CD4-positive, alpha-beta T cell treated with Interleukin-17A for 1 hour (primary cell): ENCODE measurements at places on chromosomes 5 and 9.

DNA sequence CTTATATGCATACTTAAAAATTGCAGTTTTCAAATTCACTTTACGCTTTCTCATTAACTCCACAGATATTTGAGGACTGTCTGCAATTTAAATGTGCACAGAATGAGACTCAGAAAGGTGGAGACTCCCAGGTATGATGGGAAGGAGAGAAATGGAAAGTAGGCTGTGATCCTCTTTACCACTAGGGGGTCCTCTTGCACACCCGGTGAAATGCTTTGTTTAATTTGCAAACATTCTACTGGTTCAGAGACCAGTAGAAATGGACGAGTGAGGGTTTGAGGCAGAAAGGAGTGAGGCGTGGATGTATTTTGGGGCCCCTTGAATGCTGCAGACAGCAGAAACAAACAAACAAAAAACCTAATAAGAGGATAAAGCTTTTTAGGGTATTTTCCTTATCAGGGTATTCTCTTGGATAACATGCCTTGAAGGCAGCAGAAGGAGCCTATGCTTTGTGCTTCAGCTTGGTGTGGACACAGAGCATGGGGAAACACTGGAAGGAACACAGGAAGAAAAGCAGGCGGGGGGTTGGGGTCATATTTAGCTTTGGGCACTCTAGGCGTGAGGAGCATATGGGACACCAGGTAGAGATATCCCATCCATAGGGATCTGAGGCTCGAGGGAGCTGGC, 410.1 kb downstream of the DMRT2 start:
- DNase-seq, result peak; percentile 10

GRCh38 chr5:31964007-31964360, 210.1 kb downstream of the GOLPH3 start:
- DNase-seq, result no peak

DNA sequence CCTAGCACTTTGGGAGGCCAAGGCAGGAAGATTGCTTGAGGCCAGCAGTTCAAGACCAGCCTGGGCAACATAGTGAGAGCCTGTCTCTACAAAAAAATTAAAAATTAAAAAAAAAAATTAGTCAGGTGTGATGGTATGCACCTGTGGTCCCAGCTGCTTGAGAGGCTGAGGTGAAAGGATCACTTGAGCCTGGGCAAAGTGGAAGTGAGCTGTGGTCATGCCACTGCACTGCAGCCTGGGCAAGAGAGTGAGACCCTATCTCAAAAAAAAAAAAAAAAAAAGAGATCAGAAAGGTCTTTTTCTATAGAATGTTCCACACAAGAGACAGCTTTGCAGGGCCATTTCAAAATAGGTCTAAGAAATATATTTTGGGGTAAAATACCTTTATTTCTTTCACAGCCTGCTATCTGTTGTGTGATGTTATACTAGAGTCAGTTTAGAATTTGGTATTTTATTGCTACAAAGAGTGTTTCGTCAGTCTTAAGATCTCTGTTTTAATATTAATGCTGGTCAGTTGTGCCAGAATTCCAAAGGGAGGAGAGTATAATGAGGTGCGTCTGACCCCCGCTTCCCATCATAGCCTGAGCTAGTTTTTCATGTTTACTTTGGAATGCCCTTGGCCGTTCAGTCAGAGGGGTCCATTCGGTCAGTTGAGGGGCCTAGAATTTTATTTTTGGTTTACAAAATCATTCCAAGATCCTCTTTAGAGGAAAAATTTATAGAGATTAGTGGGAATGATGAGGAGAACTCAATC, 9.4 kb downstream of the LNPEP start:
- DNase-seq, result no peak

GRCh38 chr5:106956187-106956586, 714.5 kb downstream of the EFNA5 start:
- DNase-seq, result no peak

GRCh38 chr5:76579166-76579937, 43.9 kb downstream of the F2RL2 start:
- no peak for DNase-seq
